Activated T-helper 17 cell treated with anti-CD3 and anti-CD28 coated beads, Interleukin-2, amount 50 U/mL, for 72 hours (primary cell): ENCODE measurements at places on chromosomes 6 and 20. TPM values are rescaled to one million over a fixed set of nuclear protein-coding genes. Genes with fewer than 3 reads are reported as not detected.

The TBX18 gene
- total RNA-seq, result not detected

The CTAGE9 gene
- total RNA-seq, result not detected

The MYT1 gene
- not detected for total RNA-seq

The BANF2 gene
- not detected for total RNA-seq

The KIF25 gene
- total RNA-seq, result not detected

The RIPOR2 gene
- 113 TPM for total RNA-seq

The SDC4 gene
- total RNA-seq, result 62.6 TPM

The PRICKLE4 gene
- total RNA-seq, result not detected

- ATAC-seq, result no peak
Observed at GRCh38 chr6:118317581-118318563, 230.2 kb upstream of the PLN start.

- no peak for ATAC-seq
Observed at GRCh38 chr20:5216663-5217062, 89.9 kb downstream of the CDS2 start.

- ATAC-seq, result peak; percentile 6
Observed at GRCh38 chr6:16419636-16420336, 181.4 kb downstream of the GMPR start.

- no peak for ATAC-seq
Observed at GRCh38 chr6:7642791-7643190, 52.8 kb downstream of the SNRNP48 start.

- no peak for ATAC-seq
Observed at GRCh38 chr6:122677406-122677805, 67.2 kb downstream of the PKIB start.

DNA sequence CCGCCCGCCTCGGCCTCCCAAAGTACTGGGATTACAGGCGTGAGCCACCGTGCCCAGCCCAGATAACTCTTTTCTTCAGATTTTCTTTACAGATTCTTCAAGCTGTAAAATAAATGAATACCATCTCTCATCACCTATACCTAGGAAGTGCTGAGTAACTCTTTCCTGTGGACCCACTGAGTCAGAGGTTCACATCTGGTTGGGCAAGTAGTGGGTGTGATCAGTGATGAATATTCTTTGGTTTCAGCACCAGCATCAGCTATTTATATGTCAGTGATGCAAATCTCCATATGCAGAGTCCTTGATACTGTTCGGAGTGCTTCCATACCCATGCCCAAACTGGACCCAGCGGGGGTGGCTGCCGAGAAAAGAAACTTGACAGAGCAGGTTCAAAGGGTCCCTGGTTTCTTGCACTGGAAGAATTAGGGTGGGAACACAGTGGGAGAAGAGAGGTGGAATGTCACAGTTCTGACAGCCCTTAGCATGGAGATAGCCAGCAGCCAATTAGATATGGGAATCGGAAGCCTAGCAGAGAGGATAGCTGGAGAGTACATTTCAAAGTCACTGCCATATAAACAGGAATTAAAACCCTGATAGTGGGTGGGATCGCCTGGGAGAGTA, 64.9 kb upstream of the DDR1 start:
- peak; percentile 81 for ATAC-seq

GRCh38 chr20:2729251-2729713, 36.7 kb downstream of the EBF4 start:
- peak; percentile 72 for ATAC-seq

GRCh38 chr6:138948004-138948403, 40.0 kb downstream of the REPS1 start:
- ATAC-seq, result peak; percentile 24

- no peak for ATAC-seq
Observed at GRCh38 chr6:140078561-140079125, 704.2 kb upstream of the CITED2 start.

DNA sequence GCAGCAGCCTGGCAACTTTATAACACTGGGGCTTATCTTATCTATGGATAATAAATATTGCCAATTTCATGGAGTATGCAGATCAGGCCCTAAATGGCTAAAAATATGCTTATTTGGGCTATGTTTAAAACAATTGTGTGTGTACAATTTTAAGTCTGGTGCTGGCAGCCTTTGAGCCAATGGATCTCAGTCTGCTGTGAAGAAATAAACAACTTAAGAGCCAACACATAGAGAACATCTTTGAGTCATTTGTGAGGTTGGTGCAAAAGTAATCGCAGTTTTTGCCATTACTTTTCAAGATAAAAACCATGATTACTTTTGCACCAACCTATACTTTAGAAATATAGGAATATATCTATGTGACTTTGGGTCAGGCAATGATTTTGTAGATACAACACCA, 129.1 kb upstream of the CARMIL1 start:
- ATAC-seq, result no peak

GRCh38 chr6:27255866-27256265, 8.4 kb downstream of the PRSS16 start:
- no peak for ATAC-seq

GRCh38 chr6:10763006-10763405, 15.4 kb downstream of the TMEM14B start:
- ATAC-seq, result no peak

DNA sequence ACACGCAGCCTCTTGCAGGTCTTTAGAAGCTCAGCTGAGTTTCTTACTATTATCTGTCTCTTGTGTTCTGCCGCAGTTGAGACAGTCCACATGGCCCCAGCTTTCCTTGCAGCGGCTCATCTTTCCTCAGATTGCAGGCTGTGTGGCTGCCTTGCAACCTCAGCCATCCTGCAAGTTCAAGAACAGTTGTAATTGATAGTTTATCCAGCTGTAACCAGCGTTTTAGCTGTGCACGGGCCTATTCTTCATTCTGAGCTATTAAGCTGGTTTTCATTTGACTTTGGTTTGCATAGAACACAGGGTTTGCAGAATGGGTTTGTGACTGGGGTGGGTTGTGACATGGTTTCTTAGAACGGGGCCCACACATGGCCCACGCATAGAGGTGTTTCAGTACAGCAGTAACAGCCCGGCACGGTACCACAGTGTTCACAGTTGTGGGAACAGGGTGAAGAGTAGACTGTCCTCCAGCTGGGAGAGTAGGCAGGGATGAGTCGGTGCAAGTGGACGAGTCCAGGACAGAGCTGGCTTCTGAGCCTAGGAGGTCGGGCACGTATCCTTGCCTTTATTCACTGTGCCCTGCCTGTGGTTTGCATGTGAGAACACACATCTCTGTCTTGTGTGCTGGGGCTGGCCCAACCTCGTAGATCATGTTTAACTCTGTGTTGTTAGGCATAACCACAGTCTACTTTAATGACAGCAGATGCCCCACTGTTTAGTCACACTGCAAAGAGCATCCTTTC, 89.2 kb downstream of the RPP40 start:
- ATAC-seq, result peak; percentile 72

DNA sequence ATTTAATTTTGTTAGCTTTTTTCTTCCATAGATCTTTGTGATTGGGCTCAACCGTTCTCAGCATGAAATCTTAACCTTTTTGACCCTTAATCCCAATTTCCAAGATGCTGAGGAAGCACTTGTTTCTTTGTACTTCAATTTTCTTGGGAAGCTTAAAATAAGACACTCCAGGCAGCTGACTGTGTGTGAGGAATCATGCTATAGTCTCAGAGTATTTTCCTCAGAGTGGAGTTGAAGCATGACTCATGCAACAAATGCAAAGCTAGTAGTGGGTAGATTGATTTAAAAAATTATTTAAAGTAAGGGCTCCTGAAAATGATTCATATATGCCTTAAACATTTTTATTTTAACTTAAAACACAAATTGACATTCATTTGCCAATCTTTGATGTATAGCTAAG, 168.7 kb downstream of the BTBD3 start:
- no peak for ATAC-seq

GRCh38 chr20:19524691-19525090, 233.4 kb upstream of the RIN2 start:
- no peak for ATAC-seq

GRCh38 chr6:43437700-43438099, 10.4 kb downstream of the ABCC10 start:
- no peak for ATAC-seq

DNA sequence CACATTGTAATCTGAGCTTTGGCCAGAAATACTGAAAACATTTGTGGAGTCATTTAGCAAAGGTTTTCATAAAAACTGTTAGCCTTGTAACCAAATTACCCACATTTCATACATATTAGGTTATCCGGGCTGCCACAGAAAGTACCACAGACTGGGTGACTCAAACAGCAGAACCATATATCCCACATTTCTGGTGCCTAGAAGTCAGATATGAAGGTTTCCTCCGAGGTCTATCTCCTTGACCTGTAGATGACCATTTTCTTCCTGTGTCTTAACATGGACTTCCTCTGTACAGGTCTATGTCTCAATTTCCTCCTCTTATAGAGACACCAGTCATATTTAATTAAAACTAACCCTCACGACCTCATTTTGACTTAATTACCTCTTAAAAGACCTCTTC, 49.5 kb upstream of the SMIM28 start:
- peak; percentile 56 for ATAC-seq

DNA sequence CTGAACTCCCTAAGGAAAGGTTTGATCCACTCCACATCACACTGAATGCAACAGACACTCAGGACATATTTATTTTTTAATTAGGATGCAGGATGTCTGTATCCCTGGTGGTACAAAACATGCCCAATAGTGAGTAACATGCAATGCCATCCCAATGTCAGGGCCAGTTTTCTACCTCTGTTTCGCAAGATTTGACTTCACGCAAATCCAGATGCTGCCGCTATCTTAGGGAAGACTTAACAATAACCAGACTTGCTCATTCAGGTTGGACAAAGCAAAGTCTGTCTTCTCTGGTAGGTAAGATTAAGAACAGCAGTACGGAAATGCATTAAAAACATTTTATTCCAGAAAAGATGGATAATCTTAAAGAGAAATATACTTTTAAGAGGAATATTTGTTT, 103.1 kb downstream of the TASP1 start:
- ATAC-seq, result no peak

GRCh38 chr6:167497428-167498056, 172.7 kb downstream of the TTLL2 start:
- no peak for ATAC-seq

DNA sequence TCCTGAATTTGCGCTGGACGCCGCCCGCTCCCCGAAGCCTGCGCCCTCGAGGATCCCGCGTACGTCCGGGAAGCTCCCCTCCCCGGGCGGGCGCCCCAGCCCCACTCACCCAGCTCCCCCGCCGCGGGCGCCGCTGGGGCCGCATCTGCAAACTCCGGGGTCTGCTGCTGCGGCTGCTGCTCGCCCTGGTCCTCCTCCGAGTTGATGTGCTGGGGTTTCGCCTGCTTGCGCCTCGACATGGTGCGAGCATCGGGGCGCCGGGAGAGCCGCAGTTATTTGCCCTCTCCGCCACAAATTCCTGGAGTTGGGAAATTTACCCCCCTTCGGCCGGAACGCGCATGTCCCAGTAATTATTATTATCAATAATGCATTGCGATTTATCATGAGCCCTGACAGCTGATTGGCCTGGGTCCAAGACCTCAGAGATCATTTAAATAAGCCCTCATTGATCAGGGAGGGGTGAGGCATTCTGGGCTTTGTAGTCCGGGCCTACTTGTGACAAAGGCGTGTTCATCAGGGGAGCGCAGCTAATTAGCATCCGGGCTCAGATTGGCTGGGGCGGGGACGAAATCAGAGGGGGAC, at the start of gene SALL4:
Gene SALL4, minus strand, starts transcription at position 352 of the 582 bp plus-strand sequence. Its CDS starts 113 bp downstream, at position 239.
- ATAC-seq, result no peak

GRCh38 chr6:9623985-9624384, 790.9 kb downstream of the TFAP2A start:
- peak; percentile 71 for ATAC-seq

DNA sequence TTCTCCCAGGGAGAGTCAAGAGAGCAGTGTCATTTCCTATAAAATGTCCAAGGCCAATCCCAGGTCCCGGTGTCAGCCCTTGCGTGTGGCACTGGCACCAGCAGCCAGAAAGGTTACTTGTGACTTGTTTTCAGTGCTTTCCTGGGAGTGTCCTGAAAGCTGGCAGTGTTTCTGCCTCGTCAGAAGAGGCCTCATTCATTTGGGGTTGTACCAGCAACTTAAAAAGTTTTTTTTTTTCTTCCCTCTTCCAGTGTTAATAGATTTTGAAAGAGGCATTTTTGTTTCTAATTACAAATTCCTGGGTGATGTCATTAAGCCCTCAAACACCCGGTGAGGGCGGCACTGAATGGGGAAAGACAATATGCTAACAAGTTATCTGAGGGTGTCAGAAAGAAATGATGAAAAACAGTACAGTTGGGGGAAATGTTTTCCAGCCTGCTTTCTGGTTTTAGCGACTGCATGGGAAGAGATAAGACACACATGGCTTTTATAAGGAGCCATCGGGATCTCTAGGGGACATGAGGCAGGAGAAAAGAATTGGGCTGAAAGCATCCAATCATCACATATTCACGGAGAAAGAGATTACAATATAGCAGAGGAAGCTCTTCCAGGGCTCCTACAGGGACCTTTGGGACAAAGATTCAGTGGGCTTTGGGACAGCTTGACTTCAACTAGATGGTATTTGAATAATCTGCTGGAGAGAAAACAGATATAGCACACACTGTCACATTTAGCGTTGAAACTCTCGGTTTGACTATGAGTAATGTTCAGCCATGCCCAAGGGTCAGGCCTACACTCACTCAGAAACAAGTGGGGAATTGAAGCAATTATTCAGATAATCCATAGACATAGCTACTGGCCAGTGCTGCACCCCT, 153.0 kb downstream of the BCAS1 start:
- ATAC-seq, result peak; percentile 54

DNA sequence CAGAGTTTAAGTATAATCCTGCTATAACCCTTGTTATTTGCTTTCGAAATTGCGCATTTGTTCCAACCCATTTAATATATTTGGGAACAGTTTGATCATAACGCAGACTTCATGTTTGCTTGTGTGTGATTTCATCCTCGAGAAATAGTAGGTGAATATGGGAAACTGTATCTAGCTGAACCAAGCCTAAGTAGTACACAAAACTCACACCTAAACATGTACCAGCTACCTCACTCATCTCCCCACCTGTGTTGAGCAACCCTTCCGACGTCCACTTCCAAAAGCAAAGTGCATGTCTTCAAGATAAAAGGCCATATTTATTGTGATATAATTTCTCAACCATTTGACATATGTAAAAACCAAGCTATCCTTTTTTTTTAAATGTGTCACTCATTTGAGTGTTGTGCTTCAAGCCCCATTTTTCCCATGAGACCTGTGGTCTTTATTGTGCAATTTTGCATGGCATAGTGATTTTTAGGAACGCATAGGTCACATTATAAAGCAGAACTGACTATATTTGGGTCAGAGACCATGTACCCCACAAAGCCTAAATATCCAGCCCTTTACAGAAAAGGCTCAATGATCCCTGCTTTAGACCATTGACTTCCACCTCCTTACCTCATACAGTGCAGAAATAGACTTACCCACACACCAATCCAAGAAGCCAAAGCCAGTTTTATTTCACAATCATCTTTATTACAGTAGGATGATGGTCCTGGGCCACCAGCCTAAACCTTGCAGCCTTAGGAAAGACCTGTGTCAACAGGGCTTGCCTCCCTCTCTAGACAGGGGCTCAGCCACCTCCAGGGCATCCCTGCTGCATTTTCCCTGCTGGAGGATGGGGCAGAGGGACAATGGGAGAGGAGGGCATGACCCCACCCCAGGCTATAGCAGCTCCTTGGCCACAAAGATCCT, 7.1 kb downstream of the CCND3 start:
- ATAC-seq, result no peak

GRCh38 chr20:62214067-62214466, 6.0 kb downstream of the HRH3 start:
- ATAC-seq, result no peak
